ENCODE measurements at places on chromosomes 13 and 19.
A peak's percentile ranks its signal among the peaks of the same experiment; 100 is the strongest.

- DNase-seq, result peak; percentile 84
Observed at GRCh38 chr19:55209693-55210472, 582 bp upstream of the PTPRH start.

GRCh38 chr13:64075543-64076271 lies 2660.1 kb upstream of the PCDH20 start:
- DNase-seq, result no peak

DNA sequence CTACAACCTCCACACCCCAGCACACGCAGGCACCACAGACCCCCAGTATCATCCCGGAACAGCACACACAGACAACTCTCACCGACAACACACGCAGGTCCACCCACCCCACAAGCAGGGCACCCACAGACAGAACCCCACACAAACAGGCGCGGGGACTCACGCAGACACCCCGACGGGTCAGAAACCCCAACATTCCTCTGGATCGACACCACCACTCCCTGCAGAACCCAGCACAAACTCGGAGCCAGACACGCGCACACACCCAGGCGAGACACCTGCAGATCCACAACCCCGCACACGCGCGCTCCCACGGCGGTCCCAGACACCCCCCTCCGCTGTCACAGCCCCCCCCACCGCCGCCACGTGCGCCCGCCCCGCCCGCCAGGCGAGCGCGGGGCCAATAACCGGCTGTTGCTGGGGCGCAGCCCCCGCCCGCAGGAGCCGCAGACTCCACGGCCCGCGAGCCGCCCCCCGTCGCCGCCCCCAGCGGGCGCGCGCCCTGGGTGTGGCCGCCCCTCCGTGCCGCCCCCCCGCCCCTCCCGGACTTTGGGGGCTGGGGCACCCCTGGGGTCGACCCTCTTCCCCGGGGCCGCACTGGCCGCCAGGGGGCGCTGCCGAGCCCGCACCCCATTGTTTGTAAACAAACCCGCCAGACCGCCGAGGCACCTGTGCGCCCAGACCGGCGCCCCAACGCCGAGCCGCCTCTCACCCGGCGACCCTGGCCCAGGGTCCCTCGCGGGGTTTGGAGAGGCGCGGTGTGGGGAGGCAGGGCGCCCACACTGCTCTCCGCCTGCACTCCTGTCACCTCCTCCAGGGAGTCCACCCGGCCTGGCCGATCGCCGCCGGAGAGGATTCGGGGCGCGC lies 712 bp downstream of the BBC3 start:
- peak; percentile 48 for DNase-seq

DNA sequence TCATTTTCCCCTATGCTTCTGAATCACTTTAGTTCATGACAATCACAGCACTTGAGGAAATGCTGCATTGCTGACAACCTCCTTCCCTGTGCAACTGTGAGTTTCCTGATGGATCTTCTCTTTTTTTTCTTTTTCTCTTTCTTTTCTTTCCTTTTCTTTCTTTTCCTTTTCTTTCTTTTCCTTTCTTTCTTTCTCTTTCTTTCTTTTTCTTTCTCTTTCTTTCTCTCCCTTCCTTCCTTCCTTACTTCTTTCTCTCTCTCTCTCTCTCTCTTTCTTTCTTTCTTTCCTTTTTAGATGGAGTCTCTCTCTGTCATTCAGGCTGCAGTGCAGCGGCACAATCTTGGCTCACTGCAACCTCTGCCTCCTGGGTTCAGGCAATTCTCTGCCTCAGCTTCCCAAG lies 247.9 kb upstream of the HTR2A start:
- DNase-seq, result no peak

DNA sequence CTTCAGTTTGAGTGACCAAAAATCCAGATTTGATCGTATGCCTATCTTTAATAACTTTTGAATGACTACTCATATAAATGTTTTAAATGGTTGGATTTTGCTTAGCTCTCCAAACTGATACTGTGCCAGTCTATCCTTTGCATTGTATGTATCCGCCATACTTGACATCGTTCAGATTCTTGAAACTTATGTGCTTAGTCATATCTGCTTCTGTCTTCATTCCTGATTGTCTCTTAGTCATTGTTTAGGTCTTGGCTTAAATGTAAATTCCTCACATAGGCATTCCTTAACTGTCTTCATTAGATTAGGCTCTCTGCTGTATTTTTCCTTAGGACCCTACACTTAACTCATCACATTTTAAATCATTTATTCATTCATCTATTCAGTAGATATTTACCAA lies 126.0 kb downstream of the PCCA start:
- no peak for DNase-seq

DNA sequence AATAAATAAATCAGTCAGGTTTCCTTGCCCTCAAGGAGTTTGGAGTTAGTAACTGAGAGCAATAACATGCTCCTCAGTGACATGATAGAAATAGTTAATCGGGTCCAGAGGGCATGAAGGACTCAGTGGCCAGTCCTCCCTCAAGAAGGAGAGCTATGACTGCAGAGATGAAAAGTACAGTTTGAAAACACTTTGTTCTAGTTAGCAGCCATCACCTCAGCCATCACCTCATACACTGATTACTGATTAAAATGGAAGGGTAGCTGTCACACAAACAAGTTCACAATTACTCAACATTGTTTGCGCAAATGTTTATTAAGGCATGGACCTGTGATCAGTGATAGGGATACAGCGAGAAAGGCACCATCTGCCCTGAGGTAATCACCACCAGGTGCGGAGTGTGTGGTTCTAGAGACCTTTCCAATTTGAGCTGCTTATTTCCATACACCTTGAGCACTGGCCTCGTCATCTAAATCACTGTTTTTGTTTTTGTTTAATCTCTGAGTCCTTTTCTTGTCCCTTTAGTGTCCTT lies 85.3 kb upstream of the RAP2A start:
- DNase-seq, result no peak

- DNase-seq, result peak; percentile 21
Observed at GRCh38 chr13:78022164-78022877, 103.7 kb upstream of the EDNRB start.

- DNase-seq, result no peak
Observed at GRCh38 chr19:30911491-30911890, 437.7 kb downstream of the TSHZ3 start.

All from ACHN (cell line).